ENCODE measurements at places on chromosomes 3 and 15. TPM values are rescaled to one million over a fixed set of nuclear protein-coding genes. Genes with fewer than 3 reads are reported as not detected.

DNA sequence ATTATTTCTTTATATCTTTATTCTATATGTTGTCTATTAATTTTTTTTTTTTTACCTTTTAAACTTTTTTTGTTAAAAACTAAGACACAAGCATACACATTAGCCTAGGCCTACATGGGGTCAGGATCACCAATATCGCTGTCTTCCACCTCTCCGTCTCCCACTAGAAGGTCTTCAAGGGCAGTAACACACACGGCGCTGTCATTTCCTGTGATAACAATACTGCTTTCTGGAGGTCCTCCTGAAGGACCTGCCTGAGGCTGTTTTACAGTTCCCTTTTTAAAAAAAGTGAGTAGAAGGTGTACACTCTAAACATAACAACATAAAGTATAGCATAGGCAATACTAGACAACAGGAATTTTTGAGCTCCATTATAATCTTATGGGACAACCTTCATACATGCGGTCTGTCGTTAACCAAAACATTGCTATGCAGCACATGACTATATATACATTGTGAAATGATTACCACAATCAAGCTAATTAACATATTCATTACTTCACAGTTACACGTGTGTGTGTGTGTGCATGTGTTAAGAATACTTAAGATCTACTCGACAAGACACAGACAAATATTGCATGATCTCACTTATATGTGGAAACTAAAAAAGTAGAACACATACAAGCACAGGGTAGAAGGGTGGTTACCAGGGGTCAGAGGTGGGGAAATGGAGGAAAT, 20.8 kb downstream of the RAB6B start:
- no peak overlapping the region for H3K4me3 ChIP-seq
- H3K4me1 ChIP-seq: no peaks in the 10 kb centered on the region
- peaks cover 42% of the 10 kb centered on the region for H3K27me3 ChIP-seq

NAALADL2 gene
- 15.2 TPM for total RNA-seq

DNA sequence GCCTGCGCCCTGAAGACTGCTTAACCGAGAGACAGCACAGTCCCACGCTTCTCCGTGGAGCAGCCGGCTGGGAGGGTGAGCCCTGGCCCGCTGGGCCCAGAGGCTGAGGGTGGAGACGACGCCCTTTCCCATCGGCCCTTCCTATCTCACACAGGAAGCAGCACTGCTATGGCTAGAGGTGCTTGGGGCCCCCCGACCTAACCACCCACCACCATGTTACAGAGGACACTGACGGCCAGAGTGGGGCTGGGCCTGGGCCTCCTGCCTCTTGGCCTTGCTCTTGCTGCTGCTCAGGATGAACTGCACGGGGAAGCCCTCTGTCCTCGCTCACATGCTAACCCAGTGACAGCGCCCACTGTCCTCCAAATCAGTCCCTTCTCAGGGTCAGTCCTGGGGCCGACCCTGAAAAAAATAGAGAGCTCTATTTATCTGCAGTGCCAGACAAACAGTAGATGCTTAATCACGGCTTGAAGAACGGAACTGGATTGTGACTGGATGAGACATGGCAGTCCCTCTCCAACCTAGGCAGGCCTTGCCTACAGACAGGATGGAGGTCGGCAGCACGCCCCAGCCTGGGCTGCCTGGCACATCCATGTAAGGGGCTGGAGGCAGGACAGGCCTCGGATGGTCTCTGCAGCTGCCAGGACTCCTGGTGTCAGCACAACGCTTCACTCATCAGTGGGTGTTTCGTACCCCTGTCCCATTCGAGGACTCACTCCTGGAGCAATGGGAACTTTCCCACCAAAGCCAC, 14.2 kb downstream of the TMEM44 start:
- H3K27ac ChIP-seq: no peak overlapping the region
- H3K36me3 ChIP-seq: peaks cover 13% of the 10 kb centered on the region
- no peak for DNase-seq
- H3K4me1 ChIP-seq: peaks cover 4% of the 10 kb centered on the region
- no peak overlapping the region for H3K4me3 ChIP-seq

- no peak overlapping the region for H3K4me3 ChIP-seq
- peaks cover 5% of the 10 kb centered on the region for H3K27me3 ChIP-seq
- DNase-seq: no peak
These were observed 224.4 kb downstream of the CHST2 start for GRCh38 chr3:143343944-143344343.

DNA sequence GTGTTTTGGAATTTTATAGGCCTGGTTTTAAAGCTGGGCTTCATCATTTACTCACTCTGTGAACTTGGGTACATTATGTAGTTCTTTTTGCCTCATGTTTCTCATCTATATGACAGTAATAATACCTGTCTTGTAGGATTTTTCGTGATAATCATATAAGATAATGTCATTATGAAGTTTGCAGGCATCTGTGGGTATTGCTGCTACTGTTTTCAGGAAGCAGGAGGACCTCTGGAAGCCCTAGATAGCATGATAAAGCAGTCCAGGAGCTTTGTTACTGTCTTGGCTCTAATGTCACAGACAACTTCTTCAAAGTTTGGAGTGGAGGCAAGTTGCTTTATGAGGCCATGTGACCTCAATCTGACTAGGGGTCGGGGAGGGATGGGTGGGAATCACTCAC, 145.0 kb upstream of the MEIS2 start:
- no peak overlapping the region for H3K4me3 ChIP-seq
- H3K4me1 ChIP-seq: no peaks in the 10 kb centered on the region
- H3K27me3 ChIP-seq: peaks cover 5% of the 10 kb centered on the region
- H3K36me3 ChIP-seq: no peaks in the 10 kb centered on the region

DPPA2 gene
- not detected for total RNA-seq

DNA sequence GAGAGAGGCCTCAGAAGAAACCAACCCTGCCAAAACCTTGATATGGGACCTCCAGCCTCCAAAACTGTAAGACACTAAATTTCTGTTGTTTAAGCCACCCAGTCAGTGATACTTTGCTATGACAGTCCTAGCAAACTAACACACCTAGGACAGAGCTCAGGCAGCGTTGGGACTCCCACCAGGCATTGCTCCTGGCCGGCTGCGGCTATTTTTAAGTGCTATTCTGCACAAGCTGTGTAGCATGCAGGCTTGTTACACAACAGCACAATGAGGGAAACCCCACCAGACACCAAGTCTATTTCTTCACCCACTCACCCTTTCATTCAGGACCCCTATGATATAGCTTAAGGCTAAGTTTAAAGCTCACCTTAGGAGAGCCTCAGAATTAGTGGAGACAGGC, 47.0 kb upstream of the GNB5 start:
- no peak for DNase-seq
- H3K4me3 ChIP-seq: no peak overlapping the region
- H3K36me3 ChIP-seq: no peaks in the 10 kb centered on the region

DNA sequence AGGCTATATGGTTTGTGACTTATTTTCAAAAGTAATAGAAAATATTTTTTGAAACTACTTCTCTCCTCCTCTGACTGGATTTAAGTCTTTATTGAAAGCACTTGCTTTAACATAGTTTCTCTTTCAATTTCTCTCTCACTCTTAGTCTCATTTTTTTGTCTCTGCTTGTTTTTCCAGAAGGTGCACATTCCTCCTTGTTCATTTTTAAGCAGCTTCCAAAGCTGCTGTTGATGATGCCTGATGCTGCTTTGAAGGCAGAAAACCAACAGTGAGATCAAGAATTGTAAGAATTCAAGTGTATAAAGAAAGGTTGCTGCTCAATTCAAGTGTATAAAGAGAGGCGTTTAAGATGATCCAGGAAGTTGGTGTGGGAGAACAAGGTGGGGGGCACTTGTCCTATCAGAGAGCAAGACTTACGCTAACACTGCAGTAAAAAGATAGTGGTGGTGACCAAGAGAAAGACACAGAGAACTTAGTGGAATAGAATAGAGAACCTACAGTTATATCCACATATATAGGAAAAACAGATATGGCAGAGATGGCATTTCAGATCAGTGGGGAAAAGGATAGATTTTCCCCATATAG, 12.1 kb downstream of the NR2C2 start:
- DNase-seq: no peak
- no peak overlapping the region for H3K4me3 ChIP-seq
- peaks cover 46% of the 10 kb centered on the region for H3K4me1 ChIP-seq
- H3K27me3 ChIP-seq: no peaks in the 10 kb centered on the region
- H3K27ac ChIP-seq: 0 out of 2 replicates have a peak overlapping the region, but pooled peaks have one; percentile 13

- DNase-seq: no peak
- H3K27ac ChIP-seq: no peak overlapping the region
- peaks cover 4% of the 10 kb centered on the region for H3K36me3 ChIP-seq
- H3K27me3 ChIP-seq: no peaks in the 10 kb centered on the region
- peaks cover 51% of the 10 kb centered on the region for H3K4me1 ChIP-seq
These were observed 17.3 kb downstream of the TBC1D2B start for GRCh38 chr15:78060232-78060631.

DNA sequence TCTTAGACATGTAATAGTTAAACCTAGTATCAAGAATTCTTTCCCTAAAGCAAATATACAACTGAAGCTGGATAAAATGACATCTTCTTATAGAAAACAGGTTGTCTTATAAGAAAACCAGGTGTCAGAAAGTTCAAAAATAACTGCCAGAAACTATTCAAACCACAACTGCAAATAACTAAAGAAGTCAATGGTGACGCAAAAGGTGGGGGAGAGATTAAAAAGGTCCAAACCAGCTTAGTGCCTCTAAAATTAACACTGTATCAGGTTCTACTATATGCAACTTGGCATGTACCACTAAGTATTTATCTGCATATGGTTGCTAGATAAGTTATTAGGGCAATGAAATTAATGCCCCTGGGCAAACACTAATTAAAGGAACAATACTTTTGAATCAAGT, 136.8 kb downstream of the TBL1XR1 start:
- peaks cover 25% of the 10 kb centered on the region for H3K4me1 ChIP-seq
- H3K27ac ChIP-seq: no peak overlapping the region
- H3K4me3 ChIP-seq: no peak overlapping the region
- no peak for DNase-seq
- H3K36me3 ChIP-seq: peaks cover 9% of the 10 kb centered on the region
